Upper lobe of left lung (tissue), 6 donors: ENCODE measurements at places on chromosomes 7 and 10.

DNA sequence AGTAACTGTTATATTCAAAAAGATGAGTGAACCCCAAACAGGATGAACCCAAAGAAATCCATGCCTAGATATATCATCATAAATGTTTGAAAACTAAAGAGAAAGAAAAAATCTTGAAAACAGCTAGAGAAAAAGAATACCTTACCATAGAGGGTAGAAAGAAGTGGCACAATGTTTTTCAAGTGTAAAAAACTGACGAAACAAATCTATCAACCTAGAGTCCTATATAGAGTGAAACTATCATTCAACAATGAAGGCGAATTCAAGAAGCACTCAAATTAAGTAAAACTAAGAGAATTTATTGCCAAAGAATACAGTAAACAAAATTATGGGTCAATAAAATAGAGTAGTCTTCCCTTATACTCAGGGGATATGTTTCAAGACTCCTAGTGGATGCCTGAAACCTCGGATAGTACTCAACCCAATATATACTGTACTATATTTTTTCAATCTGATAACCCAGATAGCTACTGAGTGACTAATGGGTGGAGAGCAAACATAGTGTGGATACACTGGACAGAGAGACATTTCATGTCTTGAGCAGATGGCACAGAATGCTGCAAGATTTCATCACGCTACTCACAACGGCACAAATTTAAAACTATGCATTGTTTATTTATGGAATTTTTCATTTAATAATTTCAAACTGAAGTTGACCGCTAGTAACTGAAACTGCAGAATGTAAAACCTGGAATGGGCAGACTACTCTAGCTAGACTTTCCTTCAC is 52.6 kb upstream of the TMEM106B start:
- H3K4me1 ChIP-seq = no peaks in the 10 kb centered on the region
- no peak overlapping the region for H3K4me3 ChIP-seq
- H3K36me3 ChIP-seq = no peaks in the 10 kb centered on the region

DNA sequence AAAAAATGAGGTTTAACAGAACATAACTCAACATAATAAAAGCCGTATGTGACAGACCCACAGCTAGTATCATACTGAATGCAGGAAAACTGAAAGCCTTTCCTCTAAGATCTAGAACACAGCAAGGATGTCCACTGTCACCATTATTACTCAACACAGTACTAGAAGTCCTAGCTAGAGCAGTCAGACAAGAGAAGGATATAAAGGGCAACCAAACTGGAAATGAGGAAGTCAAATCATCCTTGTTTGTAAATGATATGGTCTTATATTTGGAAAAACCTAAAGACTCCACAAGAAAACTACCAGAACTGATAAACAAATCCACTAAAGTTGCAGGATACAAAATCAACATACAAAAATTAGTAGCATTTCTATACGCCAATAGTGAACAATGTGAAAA is 45.9 kb downstream of the C10orf71 start:
- H3K27me3 ChIP-seq = no peaks in the 10 kb centered on the region
- H3K36me3 ChIP-seq = no peaks in the 10 kb centered on the region
- no peak overlapping the region for H3K27ac ChIP-seq
- H3K4me3 ChIP-seq = no peak overlapping the region

DNA sequence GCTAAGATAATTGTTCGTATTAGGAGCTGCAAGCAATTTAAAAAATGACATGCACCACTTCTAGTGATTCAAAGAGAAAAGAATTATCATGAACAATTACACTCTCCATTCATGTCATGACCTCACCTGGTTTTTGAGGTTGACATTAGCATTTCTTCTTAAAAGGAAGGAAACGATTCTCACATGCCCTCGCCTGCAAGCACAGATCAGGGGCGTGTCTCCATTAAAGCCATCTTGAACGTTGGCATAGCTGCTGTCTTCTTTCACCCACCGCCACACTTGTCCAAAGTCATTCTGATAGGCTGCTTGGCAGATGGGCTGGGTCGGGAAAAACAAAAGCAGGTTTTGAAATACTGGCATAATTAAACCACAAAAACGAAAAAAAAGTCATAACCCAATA is 19.9 kb downstream of the ANKRD22 start:
- no peak for DNase-seq
- H3K4me3 ChIP-seq = no peak overlapping the region
- no peaks in the 10 kb centered on the region for H3K36me3 ChIP-seq
- H3K4me1 ChIP-seq = peaks cover 6% of the 10 kb centered on the region
- H3K27me3 ChIP-seq = no peaks in the 10 kb centered on the region

DNA sequence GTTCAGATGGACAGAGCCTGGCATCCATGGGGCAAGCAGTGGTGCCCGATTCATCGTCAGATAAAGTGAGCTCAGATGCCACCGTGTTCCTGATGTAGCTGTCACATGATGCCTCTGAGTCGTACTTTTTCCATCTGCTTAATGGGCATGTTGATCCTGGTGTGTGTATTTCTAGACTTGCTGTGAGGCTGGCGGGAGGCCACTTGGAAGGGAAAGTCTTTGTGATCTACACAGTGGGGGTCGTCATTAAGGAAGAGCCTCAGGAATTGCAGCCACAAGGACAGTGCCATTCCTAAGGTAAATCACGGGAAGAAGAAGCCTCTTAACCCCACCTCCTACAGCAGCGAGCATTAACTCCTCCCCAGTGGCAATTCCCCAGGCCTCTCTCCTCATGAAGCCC is 63.0 kb downstream of the RGS10 start:
- H3K4me3 ChIP-seq = no peak overlapping the region
- no peak for DNase-seq
- no peaks in the 10 kb centered on the region for H3K27me3 ChIP-seq
- H3K4me1 ChIP-seq = no peaks in the 10 kb centered on the region

DNA sequence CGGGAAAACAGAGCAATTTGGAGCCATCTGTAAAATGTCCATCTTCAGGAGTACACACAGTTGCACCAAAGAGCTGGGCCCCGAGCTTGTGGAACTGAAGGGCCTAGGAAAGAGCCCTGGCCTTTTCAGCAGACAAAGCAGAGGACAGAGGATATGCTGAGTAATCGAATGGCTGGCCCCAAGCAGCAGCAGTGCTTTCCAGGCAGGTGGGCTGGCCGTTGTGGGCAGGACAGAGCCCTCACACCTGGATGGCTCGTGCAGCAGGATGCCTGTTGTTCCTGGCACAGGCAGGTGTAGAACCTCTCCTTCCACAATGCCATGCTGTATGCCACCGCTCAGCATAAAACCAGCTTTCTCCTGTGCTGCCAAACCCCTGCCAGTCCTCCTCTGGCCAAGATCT is 32.5 kb upstream of the TNS3 start:
- H3K4me1 ChIP-seq = peaks cover 3% of the 10 kb centered on the region
- DNase-seq = no peak
- no peak overlapping the region for H3K4me3 ChIP-seq
- H3K27ac ChIP-seq = no peak overlapping the region
- no peaks in the 10 kb centered on the region for H3K36me3 ChIP-seq
- H3K27me3 ChIP-seq = no peaks in the 10 kb centered on the region

DNA sequence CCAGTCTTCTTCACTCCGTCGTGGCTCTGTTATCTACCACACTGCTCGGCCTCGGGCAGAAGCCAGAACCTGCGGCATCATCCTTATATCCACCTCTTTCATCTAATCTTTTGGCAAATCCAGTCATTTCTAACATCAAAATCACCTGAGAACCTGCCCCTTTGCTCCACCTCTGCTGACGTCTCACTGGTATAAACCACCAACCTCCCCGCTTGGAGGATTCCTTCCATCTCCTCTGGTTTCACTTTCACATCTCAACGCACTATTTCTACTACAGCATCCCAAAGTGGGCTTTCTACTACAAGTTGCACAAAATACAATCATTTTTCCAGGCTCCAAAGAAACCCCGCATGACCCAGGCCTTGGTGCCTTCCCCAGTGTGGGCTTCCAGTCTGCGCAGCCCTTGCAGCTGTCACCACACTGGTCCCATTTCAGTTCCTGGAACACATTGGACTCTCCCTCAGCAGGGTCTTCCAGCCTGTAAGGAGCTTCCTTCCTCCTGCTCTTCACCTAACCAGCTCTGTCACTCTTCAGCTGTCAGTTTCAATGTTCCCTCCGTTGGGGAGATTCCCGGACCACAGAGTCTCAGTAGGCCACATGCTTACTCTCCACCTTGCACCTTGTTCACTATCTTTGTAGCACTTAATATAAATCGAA is 85.0 kb downstream of the PRKCQ start:
- peak overlapping the region; percentile 39 for H3K27ac ChIP-seq
- no peaks in the 10 kb centered on the region for H3K27me3 ChIP-seq
- peaks cover 2% of the 10 kb centered on the region for H3K36me3 ChIP-seq

GRCh38 chr10:106185951-106186350 is 978.6 kb downstream of the SORCS1 start:
- H3K36me3 ChIP-seq = no peaks in the 10 kb centered on the region
- no peaks in the 10 kb centered on the region for H3K27me3 ChIP-seq
- H3K4me1 ChIP-seq = no peaks in the 10 kb centered on the region
- no peak overlapping the region for H3K4me3 ChIP-seq

DNA sequence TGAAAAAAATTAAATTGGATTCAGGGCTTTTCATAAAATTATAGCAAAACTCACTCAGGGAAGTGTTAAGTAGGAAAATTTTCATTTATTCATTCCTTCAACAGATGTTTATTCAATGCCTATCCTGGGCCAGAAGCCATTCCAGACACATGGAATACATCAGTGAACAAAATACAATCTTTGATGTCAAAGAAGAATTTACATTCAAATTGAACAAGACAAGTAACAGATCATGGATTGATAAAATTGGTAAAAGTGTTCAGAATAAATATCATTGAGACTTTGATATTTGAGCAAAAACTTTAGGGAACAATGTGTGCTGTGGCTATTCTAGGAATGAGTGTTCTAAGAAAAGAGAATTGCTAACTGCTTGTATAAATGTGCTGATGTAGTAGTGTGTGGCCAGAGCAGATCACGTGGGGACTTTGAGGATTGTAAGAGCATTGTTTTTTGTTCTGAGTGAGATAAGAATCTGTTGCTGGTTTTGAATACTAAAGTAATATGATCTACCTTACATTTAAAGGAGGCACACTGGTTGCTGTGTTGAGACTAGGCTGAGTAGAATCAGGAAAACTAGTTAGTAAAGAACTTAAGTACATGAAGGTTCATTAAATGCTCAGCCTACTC is 957.2 kb downstream of the PCDH15 start:
- H3K4me3 ChIP-seq = no peak overlapping the region
- no peak overlapping the region for H3K27ac ChIP-seq
- DNase-seq = no peak
- H3K36me3 ChIP-seq = no peaks in the 10 kb centered on the region
- no peaks in the 10 kb centered on the region for H3K4me1 ChIP-seq
- H3K27me3 ChIP-seq = no peaks in the 10 kb centered on the region

DNA sequence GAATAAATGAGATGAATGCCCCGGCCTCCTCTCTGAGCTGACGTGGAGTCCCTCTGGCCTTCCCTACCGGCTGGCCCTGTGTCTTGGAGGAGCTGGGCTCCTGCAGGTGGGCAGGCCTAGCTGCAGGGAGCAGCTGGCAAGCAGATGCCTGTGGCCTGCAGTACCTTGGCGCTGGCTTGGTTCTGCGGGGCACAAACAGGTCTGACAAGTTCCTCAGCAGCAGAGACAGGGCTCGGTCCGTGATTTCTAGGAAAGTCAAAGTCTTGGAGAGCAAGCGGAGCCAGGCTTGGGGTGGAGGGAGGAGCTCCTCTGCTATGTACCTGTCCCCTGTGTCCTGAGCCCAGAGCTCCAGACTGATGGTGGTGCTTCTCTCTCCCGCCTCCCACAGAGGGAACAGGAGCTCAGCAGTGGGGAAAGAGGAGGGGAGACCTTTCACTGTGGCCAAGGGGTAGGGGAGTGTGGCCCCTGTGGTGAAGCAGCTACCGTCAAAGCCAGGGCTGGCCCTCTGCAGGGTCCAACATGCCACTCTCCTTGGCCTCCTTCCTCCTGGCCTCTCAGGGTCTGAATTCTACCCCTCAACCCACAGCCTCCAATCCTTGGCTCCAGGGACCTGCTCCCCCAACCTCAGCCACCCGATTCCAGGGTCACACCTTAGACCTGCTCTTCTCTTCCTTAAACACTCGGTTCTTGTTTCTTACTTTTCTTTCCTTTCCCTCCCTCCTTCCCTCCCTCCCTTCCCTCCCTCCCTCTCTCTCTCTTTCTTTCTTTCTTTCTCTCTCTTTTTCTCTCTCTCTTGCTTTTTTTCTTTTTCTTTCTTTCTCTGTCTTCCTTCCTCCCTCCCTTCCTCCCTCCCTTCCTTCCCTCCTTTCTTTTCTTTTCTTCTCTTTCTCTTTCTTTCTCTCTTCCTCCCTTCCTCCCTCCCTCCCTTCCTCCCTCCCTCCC is 20.1 kb downstream of the MYL10 start:
- H3K27ac ChIP-seq = no peak overlapping the region
- H3K4me1 ChIP-seq = peaks cover 3% of the 10 kb centered on the region
- no peaks in the 10 kb centered on the region for H3K36me3 ChIP-seq
- H3K4me3 ChIP-seq = no peak overlapping the region

GRCh38 chr10:63083904-63084689 is 49.0 kb upstream of the NRBF2 start:
- H3K4me1 ChIP-seq = peaks cover 3% of the 10 kb centered on the region
- no peaks in the 10 kb centered on the region for H3K27me3 ChIP-seq
- H3K36me3 ChIP-seq = no peaks in the 10 kb centered on the region
- H3K27ac ChIP-seq = no peak overlapping the region
- peak; percentile 69 for DNase-seq

GRCh38 chr10:129900825-129901224 is 63.2 kb downstream of the EBF3 start:
- H3K4me1 ChIP-seq = peaks cover 5% of the 10 kb centered on the region
- H3K4me3 ChIP-seq = no peak overlapping the region
- DNase-seq = no peak
- no peaks in the 10 kb centered on the region for H3K36me3 ChIP-seq
- H3K27ac ChIP-seq = no peak overlapping the region

DNA sequence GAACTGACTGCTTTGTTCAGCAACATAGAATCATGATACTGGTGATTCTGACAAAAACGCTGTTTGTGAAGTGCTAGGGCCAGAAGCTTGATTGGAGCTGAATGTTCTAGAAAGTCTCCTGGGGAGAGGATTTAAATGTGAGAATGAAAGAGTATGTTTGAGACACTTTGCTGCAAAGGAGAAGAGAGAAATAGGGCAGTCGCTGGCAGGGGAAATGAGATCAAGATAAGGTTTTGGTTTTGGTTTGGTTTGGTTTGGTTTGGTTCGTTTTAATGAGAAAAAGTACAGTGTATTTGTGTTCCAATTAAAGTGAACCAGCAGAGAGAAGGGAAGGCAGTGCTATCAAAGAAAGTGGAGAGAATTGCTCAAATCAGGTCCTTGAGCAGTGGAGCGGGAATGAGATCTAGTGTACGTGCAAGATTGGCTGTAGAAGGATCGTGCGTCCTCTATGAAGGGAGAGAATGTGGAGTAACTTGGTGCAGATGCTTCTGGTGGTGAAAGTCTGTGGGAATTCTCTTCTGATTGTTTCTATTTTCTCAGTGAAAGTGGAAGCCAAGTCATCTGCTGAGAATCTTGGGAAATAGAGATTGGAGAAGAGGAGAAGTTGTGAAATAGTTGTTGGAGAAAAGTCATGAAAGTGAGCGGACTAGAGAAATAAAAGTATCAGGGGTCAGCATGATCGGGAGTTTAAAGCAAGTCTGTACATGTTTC is 270.5 kb downstream of the CCDC3 start:
- no peak for DNase-seq
- no peaks in the 10 kb centered on the region for H3K27me3 ChIP-seq
- H3K36me3 ChIP-seq = no peaks in the 10 kb centered on the region
- H3K27ac ChIP-seq = no peak overlapping the region
- no peak overlapping the region for H3K4me3 ChIP-seq
